ENCODE measurements at places on chromosomes 4 and X. TPM values are rescaled to one million over a fixed set of nuclear protein-coding genes. Genes with fewer than 3 reads are reported as not detected.

GALNT7 gene
- total RNA-seq, result 9.8 TPM

CPLX1 gene
- not detected for total RNA-seq

TMPRSS11F gene
- not detected for total RNA-seq

L1CAM gene
- 0.09 TPM for total RNA-seq

CXorf49 gene
- not detected for total RNA-seq

BRS3 gene
- not detected for total RNA-seq

SYNPO2 gene
- total RNA-seq, result 1.3 TPM

NRK gene
- total RNA-seq, result 0.47 TPM

PROM1 gene
- not detected for total RNA-seq

ZNF518B gene
- 23.8 TPM for total RNA-seq

TBC1D19 gene
- total RNA-seq, result 60.7 TPM

TLR6 gene
- total RNA-seq, result 0.95 TPM

LRIT3 gene
- under 0.01 TPM for total RNA-seq

TMPRSS11A gene
- not detected for total RNA-seq

WNK3 gene
- 0.16 TPM for total RNA-seq

TRIM60 gene
- total RNA-seq, result not detected

ANOS1 gene
- not detected for total RNA-seq

KIF4A gene
- total RNA-seq, result 0.86 TPM

FAM9C gene
- total RNA-seq, result under 0.01 TPM

CPZ gene
- total RNA-seq, result 12.2 TPM

CFP gene
- total RNA-seq, result 0.17 TPM

MAB21L2 gene
- total RNA-seq, result 0.32 TPM

VSIG1 gene
- total RNA-seq, result not detected

ENPEP gene
- 0.17 TPM for total RNA-seq

KLB gene
- not detected for total RNA-seq

GPR119 gene
- not detected for total RNA-seq

ODAM gene
- total RNA-seq, result not detected

CT47C1 gene
- not detected for total RNA-seq

NOA1 gene
- 12.2 TPM for total RNA-seq

CDK16 gene
- 36.6 TPM for total RNA-seq

FABP2 gene
- total RNA-seq, result not detected

UGT2B11 gene
- total RNA-seq, result not detected

TMEM31 gene
- not detected for total RNA-seq
